Hematopoietic multipotent progenitor cell (in vitro differentiated cells): ENCODE measurements at places on chromosomes 11 and 22.

- DNase-seq, result no peak
Measured at GRCh38 chr22:22817468-22818201, 70.0 kb upstream of the IGLL5 start.

DNA sequence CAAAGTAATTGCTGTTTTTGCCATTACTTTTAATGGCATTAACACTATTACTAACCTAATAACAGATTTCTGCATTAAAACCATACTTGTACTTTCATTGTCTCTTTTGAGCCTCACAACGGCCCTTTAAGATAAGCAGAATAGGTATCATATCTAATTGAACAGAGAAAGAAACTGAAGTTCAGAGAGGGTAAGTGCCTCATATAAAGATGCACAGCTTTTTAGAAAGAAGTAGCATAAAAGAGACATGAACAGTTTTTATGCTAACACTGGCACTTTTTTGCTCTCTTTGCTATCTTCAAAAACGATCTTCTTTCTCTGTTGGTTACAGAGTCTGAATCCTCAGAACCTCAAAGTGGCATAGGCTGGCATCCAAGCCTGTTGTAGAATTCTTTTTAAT lies 102.9 kb upstream of the OR5AK2 start:
- no peak for DNase-seq

DNA sequence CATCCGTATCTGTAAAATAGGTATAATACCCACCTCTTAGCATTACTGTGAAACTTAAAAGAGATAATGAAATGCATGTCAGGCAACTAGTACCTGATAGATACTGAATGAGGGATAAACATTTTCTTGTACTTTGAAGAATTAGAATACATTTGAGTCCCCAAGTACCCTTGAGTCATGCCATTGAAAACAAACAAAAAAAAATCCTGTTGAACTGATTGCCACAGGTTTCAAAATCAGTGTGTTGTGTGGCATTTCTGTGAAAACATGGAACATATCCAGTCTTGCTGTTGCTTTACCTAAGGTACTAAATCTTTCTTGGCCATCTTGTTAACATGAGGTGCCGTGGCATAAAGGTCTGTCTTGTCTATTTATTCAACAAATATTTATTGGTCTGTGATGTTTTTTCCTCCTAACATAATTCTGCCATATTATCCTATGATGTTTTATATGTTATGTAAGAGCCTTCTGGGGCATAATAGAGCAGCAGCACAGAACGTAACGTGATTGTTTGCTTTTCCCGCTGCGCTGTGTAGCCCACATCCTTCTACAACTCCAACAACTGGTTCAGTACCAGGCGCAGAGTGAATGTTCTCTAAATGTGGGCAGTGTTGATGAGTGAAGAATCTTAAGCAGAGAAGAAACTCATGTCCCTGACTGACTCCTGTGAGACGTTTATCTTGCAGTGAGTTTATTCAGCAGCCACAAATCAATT lies 79.3 kb upstream of the RAB1B start:
- no peak for DNase-seq

DNA sequence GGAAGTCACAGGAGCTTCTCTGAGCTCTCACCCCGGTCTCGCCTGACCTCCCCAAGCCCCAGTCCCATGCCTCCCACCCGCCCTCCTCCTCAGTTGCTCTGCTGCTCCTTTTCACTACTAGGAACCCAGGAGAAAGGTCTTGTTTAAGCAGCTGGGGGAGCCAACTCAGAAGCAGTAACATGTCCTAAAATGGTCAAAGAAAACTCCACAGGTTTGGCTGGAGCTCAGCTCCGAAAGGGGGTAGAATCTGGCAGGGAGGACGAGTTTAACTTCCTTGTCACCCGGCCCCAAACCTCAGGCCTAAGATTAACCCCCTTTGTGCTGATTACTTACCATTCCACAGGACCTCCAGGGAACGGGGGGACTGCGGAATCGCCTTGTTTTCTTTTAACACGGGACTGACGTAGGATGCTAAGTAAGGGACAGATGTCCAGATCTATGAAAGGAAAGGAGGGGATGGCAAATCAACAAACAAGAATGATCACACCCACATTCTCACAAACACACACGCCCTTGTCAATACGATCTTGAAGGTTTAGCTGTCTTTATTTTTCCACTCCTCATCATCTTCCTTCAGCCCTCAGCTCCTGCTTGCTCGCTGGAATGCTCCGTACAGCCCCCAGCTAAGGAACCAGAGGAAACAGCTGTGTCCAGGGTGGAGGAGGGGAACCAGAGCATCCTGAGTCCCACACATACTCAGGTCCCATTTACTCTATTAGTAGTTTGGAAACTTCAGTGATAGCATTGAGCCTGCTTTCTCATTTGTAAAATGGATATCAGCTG lies 13.5 kb downstream of the PCSK7 start:
- DNase-seq, result no peak
